ENCODE measurements at places on chromosomes 13 and 19.

GRCh38 chr13:98293103-98293502, 116.0 kb upstream of the RNF113B start:
- DNase-seq = no peak

GRCh38 chr19:738509-739128, 12.3 kb upstream of the MISP start:
- no peak for DNase-seq

GRCh38 chr19:4361152-4362046, 18.0 kb downstream of the MPND start:
- no peak for DNase-seq

- no peak for DNase-seq
Measured at GRCh38 chr13:81791641-81792040, 1450.7 kb upstream of the SPRY2 start.

GRCh38 chr13:29551214-29551613, 44.3 kb downstream of the SLC7A1 start:
- no peak for DNase-seq

DNA sequence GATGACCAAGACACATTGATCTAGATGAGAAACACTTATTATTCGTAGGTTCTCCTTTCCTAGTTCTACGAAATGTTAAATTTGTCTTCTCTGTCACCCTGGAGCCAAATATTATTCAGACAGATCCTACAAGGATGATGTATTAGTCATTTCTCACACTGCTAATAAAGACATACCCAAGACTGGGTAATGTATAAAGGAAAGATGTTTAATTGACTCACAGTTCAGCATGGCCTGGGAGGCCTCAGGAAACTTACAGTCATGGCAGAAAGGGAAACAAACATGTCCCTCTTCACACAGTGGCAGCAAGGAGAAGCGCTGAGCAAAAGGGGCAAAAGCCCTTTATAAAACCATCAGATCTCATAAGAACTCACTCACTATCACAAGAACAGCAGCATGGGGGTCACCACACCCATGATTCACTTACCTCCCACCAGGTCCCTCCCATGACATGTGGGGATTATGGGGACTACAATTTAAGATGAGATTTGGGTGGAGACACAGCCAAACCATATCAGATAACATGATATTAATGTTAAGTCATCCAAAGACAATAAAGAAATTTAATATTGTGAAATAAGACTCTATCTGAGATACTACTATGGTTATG, 1248.8 kb upstream of the SLC10A2 start:
- DNase-seq = no peak

DNA sequence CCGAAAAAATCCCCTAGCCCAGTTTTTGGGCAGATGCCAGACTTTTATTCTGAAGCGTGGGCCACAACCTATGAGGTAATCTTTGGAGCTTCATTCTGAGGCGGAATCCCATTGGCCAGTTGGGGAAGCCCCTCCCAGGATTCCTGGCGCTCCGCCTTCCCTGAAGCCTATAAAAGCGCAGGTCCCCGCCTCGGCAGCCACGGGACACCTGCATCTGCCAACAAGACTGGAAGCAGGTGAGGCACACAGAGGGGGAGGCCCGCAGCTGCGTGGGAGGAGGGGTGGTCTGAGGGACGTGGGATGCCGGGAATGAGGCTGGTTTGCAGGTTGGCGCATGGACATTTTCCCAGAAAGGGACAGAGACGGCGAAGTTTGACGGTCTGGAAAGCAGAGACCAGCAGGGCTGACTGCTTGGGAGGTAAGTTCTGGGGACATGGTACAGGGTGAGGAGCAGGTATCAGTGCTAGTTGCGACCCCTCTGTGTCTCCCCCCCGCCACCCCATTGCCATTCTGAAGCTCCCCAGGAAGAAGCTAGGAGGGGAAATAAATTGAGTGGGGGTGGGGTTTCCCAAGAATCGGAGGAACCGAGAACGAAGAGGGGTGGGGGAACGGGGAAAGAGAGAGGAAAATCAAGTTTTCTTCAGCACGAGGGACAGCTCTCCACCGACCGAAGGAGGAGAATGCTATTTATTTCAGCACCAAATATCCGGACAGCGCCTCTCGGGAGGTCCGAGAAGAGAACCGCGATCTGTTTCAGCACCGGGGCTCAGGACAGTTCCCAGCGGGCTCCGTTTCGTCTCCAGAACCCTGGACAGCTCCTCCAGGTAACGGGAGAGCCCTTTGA, 22.4 kb upstream of the FEM1A start:
- peak; percentile 47 for DNase-seq

- no peak for DNase-seq
Measured at GRCh38 chr13:80524447-80525215, 183.7 kb upstream of the SPRY2 start.

- no peak for DNase-seq
Measured at GRCh38 chr13:25171170-25171516, 945 bp downstream of the AMER2 start.
